Activated CD4-positive, alpha-beta T cell treated with anti-CD3 and anti-CD28 coated beads for 1 hour (primary cell): ENCODE measurements at places on chromosomes 13 and 19.

DNA sequence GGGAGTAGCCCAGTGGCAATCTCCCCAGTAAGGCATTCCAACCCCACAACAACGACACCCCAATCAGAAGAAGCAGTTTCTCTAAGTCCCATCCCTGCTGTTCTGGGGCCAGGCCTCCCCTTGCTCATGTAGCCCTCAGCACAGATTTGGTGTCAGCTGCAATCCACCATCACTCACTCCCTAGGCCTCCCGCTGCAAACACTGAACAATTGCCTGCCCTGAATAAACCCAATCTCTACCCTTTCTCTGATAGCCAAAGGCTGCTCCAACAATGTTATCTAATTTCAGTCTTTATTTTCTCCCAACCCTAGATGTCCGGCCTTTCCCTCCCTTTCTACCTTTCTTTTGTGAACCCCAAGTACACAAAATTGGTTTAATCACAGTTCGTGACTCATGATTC, 5.6 kb upstream of the SOX21 start:
- DNase-seq = no peak

GRCh38 chr19:7871437-7872305, 2.5 kb downstream of the PRR36 start:
- peak; percentile 65 for DNase-seq

DNA sequence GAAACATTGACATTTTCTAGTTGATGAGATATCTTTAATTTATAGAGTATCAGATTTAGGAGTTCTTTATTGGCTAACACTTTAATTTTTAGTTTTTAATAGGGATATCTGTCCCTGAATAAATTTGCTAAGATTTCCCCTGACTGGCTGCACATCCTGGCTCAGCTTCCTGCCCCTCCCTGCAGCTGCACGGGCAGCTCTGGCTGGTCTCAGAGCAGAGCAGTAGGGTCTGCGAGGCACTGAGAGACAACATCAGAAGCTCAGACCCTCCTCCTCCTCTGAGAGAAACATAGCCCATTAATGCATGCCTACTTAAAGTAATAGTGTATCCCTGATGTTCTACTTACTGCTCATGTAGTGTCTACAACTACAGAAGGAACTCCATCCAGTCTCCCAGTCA, 139.2 kb downstream of the TNFSF13B start:
- DNase-seq = no peak

DNA sequence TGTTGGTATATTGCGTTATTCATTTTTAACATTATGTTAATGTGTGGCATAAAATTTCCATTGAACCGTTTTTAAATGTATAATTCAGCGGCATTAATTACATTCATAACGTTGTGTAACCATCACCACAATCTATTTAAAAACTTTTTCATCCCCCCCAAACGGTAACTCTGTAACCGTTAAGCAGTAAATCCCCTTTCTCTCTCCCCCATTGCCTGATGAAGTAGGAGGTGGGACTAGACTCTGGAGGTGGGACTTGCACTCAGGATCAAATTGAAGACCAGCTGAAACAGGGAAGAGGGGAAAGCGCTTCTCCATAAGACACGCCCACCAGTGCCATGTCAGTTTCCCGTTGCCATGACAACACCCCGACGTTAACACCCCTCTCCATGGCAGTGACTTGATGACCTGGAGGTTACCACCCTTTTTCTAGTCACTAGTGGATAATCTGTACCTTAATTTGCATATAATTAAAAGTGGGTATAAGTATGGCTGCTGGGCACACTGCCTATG, 16.8 kb downstream of the CLEC11A start:
- DNase-seq = no peak
